ENCODE measurements at places on chromosomes 12 and 14.

DNA sequence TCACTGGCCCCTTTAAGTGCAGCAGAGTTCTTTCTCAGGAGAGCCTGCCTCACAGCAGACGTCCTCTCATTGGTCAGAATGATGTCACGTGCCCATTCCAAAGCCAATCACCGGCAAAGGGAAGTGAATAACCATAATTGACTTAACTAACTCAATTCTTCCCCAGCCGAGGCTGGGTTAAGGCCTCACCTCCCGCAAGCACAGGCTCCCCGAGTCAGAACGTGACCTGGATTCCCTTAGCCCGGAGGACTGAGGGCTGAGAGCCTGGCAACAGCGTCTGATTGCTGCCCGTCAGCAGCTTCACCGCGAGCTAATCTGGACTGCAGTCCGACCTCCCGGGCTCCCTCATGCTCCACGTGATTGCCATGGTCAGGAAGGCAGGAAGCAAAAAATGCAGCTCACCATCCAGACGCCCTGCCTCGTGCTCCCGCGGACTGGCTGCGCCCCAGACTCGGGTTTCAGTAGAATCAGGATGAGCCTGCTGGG, 92.1 kb upstream of the FZD10 start:
- DNase-seq: no peak

- no peak for DNase-seq
These were observed 163.6 kb upstream of the PLEKHG7 start for GRCh38 chr12:92539110-92539749.

DNA sequence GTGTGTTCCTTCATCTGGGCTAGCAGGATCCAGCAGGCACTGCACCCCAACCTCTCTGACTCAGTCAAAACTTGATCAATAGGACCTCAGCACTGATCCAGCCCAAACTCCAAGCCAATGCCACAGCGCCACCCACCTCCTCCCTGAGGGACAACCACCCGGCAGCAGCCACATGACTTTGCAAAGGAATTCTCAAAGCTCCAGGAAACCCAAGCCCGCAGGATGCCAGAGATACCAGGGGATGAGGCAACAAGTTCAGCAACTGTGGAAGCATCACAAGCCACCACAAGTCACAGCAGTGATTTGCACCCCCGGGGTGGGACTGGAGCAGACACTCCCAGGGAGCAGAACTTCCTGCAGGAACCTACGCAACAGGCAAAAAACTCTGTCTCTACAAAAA, 37.3 kb downstream of the ACTN1 start:
- no peak for DNase-seq

DNA sequence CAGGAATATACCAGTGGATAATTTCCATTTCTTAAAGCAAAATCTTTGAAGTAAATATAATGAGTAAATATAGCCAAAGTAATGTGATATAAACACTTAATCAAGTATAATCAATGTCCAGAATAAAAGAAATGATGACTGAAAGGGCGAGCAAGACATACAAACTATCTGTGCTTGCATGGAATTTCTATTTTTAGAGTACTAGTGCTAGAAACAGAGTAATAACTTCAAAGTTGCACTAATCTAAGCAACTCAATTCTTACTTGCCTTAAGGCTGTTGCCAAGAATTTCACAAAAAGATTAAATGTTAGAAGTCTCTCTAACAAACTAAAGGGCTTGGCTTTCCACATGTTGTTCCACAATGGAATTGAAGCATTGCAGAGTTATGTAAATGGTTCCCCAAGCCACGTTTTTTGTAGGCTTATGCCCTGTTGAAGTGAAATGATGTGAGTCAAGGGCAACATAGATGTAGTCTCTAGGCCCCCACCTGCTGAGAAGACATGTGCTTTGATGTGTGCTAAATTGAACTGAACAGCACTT, 175.0 kb upstream of the LMNTD1 start:
- DNase-seq: no peak

GRCh38 chr14:72644758-72645489, 249.0 kb downstream of the DPF3 start:
- DNase-seq: no peak

- no peak for DNase-seq
These were observed 40.3 kb downstream of the EVL start for GRCh38 chr14:100105357-100106169.

DNA sequence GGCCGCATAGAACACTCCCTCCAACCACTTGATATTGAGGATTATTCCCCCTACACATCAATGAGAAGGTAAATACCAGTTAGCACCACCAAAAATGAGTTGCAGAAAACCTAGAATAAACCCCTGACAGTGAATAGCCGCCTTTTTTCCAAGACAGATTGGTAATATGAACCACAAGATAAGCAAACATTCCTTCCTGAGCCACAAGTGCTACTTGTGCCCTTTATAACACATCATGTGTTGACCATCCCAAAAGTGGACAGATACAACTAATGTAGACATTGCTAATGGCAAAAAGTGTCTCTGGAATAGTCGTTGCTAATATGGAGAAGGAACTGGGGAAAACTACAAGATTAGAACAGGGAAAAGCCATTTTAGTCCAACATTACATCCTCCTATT, 17.2 kb downstream of the NOXRED1 start:
- no peak for DNase-seq

GRCh38 chr12:857611-858010, 91.9 kb downstream of the RAD52 start:
- no peak for DNase-seq

- DNase-seq: no peak
These were observed 482 bp upstream of the IFI27L2 start for GRCh38 chr14:94129758-94130414.

- no peak for DNase-seq
These were observed 71.5 kb downstream of the EP400 start for GRCh38 chr12:132021031-132021871.

DNA sequence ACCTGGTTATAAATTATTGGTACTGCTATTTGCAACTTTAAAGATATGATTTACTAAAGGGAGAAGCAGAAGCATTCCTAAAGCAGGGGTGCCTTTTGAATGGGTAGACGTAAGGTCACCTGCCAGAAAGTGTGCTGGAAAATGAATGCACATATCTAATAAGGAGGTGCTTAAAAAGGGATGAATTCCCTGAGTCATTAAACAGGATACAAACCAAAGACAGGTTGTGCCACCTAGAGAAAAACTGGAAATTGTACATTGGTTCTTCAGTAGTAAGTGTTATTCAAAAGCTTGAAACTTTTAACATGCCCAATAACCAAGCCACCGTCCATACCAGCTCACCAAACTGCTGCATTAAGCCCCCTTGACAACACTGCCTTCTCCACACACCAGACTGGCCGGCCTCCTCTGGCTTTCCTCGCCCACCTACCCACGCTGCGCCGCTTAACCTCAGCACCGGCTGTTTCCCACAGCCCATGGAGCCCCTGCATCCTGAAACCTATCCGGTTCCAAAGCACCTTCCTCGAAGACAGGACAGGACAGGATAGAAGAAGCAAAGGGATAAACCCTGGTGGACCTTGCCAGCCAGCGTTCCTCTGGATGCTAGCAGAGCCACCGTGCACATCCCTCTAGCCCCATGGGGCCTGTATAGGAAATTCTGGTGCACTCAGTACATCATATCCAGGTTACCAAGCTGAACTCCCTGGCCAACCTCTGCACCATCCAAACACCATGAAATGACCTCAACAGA, 201.5 kb upstream of the CAND1 start:
- no peak for DNase-seq

DNA sequence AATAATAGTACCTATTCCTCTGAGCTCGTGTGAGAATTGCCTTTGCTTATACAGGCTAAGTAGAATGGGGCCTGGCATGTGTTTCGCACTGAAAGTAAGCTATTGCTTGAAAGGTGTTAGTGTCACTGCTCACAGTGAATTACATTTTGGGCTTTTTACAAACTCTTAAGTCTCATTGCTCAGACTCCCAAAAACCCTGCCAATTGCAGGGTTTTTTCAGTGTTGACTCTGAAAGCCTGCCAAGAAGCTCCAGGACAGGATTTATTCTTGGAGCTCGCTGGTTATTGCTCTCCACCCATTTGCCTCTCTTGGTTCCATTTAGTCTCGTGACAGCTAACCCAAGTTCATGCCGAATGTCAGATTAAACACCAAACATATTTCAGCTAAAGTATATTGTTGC, 39.8 kb downstream of the NOPCHAP1 start:
- no peak for DNase-seq

GRCh38 chr12:29148911-29149690, at the start of gene FAR2:
Gene FAR2, plus strand, starts transcription at chr12:29149278. Its CDS starts 121,172 bp downstream, at chr12:29270450.
- DNase-seq: peak; percentile 38

- DNase-seq: no peak
These were observed 123.7 kb upstream of the MDM1 start for GRCh38 chr12:68455691-68456345.

DNA sequence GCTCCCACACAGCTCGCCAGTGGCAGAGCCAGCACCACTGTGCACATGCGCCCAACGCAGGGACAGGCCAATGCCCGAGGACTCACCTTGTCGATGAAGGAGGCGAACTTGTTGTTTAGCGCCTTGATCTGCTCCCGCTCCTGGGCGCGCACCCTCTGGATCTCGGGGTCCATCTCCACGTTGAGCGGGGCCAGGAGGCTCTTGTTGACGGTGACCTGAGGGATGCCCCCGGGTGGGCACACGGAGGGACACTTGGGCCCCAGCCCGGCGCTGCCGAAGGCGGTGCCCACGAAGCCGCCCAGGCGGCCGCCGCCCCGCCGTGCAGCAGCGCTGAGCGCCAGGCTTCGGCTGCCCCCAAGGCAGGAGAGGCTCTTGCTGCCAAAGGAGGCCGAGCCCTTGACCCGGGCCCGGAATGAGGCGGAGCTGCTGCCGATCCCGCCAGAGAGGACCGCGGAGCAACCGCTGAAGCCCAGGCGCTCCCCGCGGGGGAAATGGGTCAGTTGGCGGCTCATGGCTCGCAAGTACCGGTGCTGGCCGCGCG, at the start of gene KRT72:
TSS of gene KRT72 (minus strand) at position 523 of the 541 bp plus-strand sequence. CDS start at position 512, 11 bp downstream.
- DNase-seq: no peak

DNA sequence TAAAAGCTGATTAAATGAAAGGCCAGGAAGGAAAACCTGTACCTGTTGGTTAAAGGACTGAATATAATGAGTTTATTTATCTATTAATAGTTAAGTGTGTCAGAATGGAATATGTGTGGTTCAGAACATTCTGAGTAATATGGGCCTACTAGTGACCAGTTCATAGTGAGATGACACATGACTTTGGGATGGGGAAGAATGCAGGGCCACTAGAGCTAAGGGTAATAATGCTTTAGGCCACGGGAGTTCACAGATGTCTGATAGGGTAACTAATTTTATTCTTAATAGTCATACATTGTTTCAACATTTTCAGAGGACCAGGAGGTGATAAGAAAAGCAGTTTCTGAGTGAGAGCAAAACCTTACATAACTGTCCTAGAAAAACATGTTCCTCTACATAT, 247.8 kb upstream of the OR4E1 start:
- no peak for DNase-seq

DNA sequence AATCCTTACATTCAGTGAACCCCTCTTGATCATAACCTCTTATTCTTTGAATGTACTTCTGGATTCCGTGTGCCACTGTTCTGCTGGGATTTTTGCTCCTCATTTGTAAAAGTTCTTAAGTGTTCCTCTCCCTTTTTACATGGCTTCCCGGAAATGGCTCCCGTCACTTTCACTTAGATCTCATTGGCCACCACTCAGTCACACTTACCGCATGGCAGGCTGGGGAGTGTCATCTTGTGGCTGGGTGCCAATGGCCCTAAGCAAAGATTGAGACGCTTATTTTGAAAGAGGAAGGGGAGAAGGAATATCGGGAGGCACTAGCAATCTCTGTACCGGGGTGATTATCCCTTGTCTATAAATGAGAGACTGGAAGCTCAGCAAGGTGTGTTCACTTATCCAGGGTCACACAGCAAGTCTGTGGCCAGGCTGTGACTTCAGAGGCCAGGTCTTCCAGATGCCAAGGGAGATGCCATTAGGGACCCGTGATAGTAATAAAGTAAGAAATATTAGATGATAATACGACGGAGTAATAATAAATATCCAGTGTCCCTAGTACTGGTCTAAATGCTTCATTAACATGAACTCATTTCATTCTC, 68.8 kb downstream of the RNFT2 start:
- DNase-seq: no peak

DNA sequence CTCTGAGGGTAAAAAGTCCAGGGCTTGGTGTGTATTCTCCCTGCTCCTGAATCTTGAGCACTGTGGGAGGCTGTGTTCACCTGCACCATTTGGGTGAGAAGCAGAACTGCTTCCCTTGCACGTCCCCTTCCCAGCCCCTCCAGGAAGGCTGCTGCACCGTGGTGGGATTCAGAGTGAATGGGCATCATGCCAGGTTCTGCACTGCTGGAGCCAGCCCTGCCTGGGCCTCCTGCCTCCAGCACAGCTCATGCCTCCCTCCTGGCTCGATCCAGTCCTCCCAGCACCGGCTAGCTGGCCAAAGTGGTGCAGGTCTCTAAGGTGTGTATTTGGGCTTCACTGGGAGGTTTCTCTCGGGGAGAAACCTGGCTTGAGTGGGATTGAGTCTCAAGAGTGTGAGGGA, 54.9 kb downstream of the ANKRD9 start:
- DNase-seq: no peak

- DNase-seq: no peak
These were observed 160.8 kb upstream of the SFSWAP start for GRCh38 chr12:131550121-131550520.

All from stimulated activated CD4-positive, alpha-beta T cell treated with anti-CD3 and anti-CD28 coated beads, TNF-alpha, amount 100 ng/mL, for 4 hours (primary cell).